ENCODE measurements at places on chromosomes 1 and 21.

- DNase-seq: no peak
Observed at GRCh38 chr21:38986406-38986805, 180.7 kb downstream of the ETS2 start.

GRCh38 chr1:208083016-208083714 lies 161.0 kb downstream of the PLXNA2 start:
- no peak for DNase-seq

DNA sequence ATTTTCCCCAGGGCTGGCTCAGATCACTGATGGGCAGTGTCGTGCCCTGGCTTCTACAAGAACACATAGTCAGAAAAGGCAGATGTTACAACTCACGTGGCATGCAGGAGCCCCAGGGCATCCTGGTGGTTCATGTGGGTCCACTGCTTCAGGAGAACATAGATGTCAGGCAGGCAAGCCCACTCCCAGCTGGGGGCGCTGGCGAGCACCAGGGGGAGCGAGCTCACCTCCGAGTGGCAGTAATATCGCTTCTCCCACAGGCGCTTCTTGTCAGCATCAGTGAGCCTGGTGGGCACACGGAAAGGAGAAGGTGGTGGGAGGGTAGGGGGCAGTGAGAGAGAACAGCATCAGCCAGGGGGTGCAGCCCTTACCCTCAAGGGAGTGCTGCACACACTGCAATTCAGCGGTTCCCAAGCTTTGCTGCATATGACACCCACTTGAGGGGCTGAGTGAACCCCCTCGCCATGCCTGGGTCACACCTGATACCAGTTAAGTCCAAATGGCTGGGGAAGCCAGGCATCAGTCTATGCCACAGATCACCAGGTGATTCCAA lies 34.3 kb upstream of the PPP1R15B start:
- DNase-seq: peak; percentile 39

DNA sequence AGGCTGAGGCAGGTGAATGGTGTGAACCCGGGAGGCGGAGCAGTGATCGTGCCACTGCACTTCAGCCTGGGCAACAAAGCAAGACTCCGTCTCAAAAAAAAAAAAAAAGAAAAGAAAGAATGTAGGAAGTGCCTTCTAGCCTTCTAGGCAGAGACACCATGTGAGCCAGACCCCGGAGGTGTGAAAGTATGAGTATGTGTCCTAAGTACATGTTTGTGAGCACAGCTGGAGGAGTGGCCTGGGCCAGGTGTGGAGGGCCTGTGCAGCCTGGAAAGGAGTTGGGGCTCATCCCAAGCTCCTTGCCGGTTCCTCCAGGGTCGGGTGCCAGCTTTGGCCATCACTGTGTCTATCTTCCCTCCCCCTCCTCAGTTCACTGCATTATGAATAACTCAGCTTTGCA lies 13.0 kb downstream of the SOX13 start:
- DNase-seq: no peak

GRCh38 chr1:14836426-14837140 lies 238.1 kb downstream of the KAZN start:
- DNase-seq: no peak

GRCh38 chr1:88892357-88892877 lies 1.1 kb upstream of the GTF2B start:
- no peak for DNase-seq

DNA sequence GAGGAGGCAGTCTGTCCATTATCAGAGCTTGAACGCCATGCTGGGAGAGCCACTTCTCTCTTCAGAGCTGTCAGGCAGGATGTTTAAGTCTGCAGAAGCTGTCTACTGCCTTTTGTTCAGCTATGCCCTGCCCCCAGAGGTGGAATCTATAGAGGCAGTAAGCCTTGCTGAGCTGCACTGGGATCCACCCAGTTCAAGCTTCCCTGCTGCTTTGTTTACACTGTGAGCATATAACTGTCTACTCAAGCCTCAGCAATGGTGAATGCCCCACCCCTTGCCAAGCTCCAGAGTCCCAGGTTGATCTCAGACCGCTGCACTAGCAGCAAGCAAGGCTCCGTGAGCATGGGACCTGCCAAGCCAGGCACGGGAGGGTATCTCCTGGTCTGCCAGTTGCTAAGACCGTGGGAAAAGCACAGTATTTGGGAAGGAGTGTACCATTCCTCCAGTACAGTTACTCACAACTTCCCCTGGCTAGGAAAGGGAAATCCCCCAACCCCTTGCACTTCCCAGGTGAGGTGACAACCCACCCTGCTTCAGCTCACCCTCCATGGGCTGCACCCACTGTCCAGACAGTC lies 32.5 kb downstream of the RGS13 start:
- DNase-seq: no peak

DNA sequence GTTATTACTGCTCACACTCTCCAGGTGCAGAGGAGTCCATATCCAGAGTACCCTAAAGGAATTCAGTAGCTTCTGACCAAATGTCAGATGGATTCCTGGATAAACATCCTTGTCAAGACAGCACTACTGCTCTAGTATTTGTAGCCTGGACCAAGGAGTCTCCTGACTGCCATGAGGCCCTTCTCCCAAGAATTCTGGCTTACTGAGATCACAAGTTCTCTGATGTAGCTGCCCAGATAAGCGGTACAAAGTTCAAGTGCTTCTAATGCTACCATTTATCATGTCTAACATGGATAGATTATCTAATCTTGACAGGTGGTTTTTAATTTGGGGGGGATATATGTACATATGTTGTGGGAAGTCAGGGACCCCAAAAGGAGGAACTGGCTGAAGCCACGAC lies 196.6 kb upstream of the HMCN1 start:
- DNase-seq: no peak

- peak; percentile 51 for DNase-seq
Observed at GRCh38 chr1:167720965-167721616, 691 bp upstream of the MPZL1 start.

DNA sequence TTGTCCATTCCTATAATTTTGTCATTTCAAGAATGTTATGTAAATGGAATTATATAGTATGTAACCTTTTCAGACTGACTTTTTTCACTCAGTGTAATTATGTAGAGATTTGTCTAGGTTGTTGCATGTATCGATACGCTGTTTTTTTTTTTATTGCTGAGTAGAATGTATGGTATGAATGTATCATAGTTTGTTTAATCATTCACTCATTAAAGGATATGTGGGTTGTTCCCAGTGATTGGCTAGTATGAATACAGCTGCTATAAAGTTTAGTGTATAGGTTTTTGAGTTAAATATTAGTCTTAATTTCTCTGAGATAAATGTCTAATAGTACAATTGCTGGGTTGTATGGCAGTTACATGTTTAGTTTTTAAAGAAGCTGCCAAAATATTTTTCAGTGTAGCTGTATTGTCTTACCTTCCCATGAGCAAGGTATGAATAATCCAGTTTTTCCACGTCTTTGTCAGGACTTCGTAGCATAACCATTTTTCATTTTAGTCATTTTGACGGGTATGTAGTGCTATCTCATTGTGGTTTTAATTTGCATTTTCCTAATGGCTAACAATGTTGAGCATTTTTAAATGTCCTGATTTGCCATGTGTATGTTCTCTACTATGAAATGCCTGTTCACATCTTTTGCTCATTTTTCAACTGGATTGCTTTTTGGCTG lies 22.4 kb downstream of the CASQ2 start:
- DNase-seq: no peak

GRCh38 chr1:145705622-145706021 lies 1.5 kb downstream of the PDZK1 start:
- no peak for DNase-seq

GRCh38 chr21:44834951-44835646 lies 17.2 kb upstream of the SUMO3 start:
- DNase-seq: no peak

DNA sequence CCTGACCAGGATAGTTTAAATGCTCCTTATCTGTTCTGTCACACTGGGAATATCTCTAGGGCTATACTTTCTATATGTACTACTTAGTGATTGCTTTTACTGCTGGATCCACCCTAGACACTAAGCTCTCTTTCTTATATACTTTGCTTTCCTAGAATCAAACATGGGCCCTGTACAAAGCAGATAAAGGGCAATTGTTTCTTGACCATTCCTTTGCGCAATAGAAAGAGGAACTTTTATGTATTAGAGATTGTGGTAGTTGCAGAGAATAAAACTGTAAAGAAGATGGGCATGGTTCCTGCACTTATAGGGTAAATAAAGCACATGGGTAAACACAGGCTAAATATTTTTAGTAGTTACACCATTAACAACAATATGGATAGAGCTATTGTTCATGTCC lies 58.8 kb downstream of the ATP6V1G3 start:
- DNase-seq: no peak

DNA sequence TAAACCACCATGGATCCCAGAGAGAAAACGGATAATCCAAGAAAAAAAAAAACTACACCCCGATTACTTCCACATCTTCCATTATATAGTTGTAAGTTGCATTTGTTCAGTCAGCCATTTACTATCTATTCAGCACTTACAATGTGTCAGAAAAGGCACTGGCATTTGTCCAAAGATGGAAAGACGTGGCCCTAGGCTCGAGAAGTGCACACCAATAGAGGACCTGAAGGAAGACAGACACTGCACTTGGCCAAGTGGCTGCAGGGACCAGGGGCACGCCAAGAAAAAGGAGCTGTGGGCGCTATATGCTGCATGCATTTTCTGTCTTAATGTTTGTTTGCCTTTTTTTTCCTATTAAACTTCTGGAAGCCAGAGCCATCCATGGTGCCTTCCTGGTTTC lies 45.2 kb upstream of the LYST start:
- DNase-seq: no peak

- DNase-seq: no peak
Observed at GRCh38 chr21:45918835-45919447, 62.6 kb upstream of the COL6A1 start.

DNA sequence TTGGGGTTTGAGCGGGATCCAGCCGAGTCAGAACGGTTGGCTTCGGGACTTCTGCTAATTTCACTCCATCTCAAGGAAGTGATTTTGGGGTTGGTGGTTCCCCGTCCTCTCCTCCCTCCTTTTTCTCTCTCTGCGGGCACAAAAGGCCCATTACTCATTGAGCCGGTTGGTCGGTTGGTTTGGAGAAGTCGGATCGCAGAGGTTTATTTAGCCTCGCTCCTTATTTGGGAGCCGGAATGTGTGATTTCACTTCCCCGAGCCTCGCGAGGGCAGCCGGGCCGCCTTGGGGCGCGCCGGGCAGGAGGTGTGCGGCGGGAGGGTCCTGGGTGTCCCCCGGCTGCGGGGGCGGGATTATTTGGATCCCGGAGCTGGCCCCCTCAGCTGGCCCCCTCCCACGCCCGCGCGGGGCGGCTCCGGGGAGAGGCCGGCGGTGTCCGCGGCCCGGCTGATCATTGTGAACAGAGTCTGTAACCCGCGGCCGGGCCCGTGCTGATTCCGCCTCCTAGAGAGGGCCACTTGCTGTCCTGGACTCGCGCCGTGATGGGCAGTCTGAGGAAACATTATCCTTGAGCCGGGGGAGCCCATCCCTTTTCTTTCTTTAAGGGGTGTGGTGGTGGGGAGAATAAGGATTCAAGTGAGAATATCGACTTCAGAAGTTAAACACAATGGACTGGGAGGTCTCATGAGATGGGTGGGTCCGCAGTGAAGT lies 1.2 kb downstream of the MAPKAPK2 start:
- peak; percentile 42 for DNase-seq

GRCh38 chr1:205942631-205943159 lies 561 bp downstream of the SLC26A9 start:
- DNase-seq: no peak

DNA sequence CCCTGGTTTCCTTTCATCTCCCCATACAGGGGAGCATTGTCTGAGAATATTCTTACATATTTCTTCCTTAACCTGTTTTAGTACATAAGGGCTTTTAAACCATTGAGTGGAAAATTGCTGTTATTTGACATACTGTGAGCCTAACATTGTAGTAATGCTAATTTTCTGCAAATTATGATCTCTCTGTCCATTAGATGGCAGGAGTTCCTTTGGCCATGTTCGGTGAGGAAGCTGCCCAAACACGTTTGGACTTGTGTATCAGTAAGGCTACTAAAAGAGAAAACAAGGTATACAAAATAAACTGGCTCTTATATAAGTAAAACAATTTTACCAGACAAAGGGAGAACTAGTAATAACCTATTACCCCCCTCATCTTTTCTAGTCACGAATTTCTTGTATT lies 29.2 kb downstream of the CDC7 start:
- no peak for DNase-seq

DNA sequence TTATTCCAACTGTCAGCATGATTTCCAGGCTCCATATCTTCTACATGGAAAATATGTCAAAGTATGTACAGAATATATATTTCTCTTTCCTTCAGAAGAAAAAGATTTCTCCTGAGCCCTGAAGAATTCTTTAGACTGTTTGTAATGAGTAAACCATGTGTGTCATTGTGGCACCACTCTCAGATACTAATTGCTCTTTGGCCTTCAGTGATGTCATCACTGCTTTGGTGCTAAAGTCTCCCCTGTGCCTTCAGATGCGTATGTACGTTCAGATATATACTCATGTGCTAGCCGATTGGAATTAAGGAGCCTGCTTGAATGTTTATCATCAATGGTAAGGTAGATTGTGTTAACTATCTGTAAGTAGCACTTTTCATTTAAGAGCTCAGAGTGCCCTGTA lies 20.6 kb upstream of the NBL1 start:
- no peak for DNase-seq

DNA sequence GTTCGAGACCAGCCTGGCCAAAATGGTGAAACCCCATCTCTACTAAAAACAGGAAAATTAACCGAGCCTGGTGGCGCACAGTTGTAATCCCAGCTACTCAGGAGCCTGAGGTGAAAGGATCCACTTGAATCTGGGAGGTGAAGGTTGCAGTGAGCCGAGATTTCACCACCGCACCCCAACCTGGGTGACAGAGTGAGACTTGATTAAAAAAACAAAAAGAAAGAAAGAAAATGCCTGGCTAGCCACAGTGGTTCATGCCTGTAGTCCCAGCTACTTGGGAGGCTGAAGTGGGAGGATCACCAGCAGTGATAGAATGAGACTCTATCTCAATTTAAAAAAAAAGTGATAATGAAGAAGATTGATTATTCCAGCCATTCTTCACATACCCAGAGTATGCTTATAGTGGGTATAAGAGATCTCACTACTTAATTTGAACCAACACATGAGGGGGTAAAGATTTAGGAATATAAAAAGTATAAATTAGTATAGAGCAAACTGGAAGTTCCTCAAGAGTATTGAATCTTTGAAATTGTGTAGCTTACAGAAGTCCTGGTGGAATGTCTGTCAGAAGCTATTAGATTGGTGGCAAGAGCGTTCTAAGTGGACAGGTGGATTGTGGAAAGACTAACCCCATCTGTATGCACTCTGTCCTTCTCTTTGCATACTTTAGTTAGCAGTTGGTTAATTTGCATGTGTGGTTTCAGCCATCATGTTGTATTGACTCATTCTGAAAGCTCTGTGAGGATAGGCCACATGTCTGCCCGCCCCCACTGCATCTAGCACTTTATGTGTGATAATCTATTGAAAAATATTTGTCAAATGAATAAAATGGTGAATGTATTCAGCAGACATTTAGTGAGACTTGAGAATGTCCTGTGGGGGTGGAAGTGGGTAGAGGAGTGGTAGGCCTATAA lies 25.0 kb downstream of the RLF start:
- DNase-seq: no peak

GRCh38 chr1:164337885-164338284 lies 221.1 kb upstream of the PBX1 start:
- DNase-seq: no peak

- no peak for DNase-seq
Observed at GRCh38 chr1:68280286-68280685, 48.0 kb upstream of the WLS start.
